CD4-positive, alpha-beta T cell (primary cell): ENCODE measurements at places on chromosomes 16 and 17.
A peak's percentile ranks its signal among the peaks of the same experiment; 100 is the strongest.

DNA sequence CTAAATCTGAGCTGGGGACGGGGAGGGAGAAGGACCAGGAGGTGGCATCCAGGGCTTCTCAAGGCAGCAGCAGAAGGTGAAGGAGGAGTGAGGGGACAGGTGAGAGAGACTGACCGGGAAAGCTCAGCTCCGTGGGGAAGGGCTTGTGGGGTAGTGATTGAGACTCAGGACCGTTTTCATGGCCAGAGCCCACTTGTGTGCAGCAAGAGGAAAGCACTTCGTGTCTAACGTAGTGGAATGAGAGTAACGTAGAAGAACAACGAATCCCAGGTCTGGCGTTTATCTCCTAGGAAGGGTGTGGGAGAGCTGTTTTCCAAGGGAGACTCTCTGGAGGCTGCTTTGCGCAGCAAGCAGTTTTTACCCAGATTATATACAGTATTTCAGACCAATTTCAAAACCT is 1.3 kb upstream of the CDH3 start:
- no peak for DNase-seq

DNA sequence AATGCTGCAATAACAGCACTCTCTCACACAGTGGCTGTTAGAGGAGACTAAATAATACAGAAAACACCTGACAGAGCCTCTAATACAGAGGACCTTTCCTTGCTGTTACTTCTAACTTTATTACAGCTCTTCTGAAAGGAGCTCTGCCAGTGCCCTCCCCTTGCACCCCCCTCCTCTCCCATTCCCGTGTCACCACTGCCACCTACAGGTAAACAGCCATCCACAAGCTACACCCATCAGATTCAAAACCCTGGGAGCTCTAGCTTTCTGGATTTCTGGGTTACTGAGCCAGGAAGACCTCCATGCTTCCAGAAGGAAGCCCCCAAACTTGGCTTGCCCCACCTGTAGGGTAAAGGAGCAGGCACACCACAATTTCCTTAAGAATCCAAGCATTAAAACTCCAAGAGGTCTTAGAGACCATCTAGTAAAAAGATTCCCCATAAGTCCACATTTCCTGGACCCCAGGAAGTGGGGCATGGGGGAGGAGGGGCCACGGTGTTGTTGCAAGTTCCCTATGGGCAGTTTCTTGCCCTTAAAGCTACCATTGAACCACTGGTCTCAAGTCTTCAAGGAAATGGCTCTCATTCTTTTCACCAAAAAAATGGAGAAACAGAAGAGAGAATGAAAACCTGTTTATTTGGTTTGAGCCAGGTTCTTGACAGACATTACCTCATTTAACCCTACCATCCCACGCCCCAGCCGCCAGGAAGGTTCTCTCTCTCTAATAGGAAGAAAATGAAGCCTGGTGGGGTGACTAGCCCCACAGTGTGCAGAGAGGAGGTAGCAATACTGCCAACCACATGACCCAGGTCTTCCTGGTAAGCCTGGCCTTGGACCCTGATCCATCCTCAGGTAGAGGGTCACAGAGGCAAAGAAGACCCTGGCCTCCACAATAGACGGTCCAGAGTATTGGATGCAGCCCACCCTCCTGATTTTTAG is 52.8 kb downstream of the TOM1L2 start:
- peak; percentile 59 for DNase-seq

DNA sequence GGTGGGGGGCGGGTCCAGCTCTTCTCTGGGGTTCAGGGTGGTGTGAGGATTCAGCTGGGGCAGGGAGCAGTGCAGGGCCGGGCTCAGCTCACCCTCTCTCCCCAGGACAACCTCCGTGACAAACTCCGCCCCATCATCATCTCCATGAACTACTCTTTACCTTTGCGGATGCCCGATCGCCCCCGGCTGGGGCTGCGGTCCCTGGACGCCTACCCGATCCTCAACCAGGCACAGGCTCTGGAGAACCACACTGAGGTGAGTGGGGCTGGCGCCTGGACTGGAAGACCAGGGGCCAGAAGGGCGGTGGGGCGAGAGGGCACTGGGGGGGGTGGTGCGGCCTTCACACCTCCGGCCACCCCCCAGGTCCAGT is 18.9 kb upstream of the PDK2 start:
- DNase-seq: no peak

DNA sequence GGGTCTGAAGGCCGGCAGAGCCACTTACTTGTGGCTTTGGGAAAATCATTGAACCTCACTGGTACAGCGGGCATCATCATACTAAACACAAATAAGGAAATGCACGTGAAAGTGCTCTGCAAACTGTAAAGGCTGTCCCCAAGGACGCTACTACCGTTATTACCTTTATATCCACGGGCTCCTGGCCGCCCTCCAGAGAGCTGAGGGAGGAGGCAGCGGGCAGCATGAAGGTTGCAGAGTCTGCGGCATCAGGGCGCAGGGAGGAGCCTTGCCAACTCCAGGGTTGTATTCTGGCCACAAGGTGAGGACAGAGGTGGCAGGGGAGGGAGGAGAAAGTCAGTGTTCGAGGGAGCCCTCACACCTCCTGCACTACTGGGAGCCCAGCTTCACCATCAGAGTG is 68.3 kb upstream of the GCSH start:
- DNase-seq: no peak

DNA sequence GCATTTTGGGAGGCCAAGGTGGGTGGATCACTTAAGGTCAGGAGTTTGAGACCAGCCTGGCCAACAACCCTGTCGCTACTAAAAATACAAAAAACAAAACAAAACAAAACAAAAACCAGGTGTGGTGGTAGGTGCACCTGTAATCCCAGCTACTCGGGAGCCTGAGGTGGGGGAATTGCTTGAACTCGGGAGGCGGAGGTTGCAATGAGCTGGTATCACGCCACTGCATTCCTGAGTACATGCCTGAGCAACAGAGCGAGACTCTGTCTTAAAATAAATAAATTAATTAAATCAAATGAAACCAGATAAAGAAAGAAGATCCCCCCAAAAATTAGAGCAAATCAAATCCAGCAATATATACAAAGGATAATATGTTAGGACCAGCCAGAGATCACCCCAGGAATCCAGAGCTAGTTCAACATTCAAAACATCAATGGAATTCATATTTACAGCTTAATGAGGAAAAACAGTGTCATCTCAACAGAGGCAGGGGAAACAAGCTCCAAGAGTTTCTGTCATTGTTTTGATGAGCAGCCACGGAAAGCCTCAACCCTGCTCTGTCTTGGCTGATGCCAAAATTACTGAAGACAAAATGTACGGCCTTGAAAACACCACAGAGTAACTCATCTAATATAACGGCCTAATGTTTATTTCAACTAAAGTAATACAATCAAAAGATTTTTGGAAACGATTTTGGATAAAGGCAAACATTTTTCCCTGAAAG is 3.7 kb downstream of the PEMT start:
- DNase-seq: no peak

DNA sequence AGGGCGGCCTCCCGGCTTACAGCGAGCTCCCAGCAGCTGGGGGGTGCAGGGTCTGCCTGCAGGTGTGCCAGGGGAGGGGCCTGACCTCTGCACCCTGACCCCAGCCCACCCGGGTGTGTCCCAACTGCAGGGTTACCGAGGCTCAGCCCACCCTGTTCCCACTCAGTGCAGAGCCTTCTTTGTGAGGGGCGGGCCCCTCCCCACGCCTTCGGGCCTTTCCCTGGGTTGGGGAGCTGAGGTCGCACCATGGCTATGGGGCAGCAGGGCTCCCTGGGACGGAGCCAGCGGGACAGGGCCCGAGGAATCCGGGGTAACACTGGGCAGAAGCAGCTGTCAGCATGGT is 17.1 kb downstream of the CACNA1H start:
- DNase-seq: no peak

GRCh38 chr16:8505327-8505991 is 84.9 kb downstream of the TMEM114 start:
- DNase-seq: no peak

- no peak for DNase-seq
Measured at GRCh38 chr16:55037046-55037445, 106.4 kb downstream of the IRX5 start.

- DNase-seq: no peak
Measured at GRCh38 chr16:66175636-66176035, 190.9 kb upstream of the CDH5 start.

- DNase-seq: peak; percentile 35
Measured at GRCh38 chr17:30323895-30324319, 9.9 kb downstream of the TMIGD1 start.

DNA sequence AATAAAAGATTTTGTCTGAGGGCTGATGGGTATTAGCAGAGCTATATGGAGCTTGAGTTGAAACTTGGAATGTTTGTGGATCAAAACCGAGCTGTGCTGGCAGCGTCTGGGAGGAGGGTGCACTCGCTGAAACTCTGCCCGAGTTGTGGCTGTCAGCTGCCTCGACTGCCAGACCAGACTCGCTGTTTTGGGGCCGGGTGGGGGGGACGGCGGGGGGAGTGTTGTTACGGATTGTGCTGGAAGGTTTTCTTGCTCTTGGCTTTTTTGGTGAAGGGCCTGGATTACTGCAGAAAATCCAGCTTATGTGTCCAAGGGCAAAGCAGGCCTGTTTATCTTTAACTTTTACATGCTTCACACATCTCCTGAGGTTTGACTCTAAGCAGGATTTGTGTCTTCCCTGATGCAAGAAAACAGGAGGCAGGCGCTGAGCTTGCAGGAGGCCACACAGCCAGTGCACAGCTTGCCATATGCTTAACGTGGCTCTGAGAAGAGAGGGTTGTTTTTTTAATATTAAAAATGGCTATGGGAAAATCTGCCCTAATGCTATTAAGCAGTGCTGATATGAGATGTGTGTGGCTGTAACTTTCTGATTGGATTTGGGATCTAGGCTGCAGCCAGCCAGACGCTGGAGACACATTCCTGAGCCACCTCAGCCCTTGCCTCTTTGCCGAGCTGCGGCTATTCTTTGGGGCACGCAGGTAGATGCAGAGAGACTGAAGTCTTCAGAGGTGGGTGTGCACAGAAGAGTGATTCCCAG is 20.5 kb upstream of the RPTOR start:
- no peak for DNase-seq

GRCh38 chr17:37859451-37859850 is 64.8 kb upstream of the TBC1D3K start:
- no peak for DNase-seq

- DNase-seq: no peak
Measured at GRCh38 chr17:28783161-28783560, 39.4 kb downstream of the TRAF4 start.

DNA sequence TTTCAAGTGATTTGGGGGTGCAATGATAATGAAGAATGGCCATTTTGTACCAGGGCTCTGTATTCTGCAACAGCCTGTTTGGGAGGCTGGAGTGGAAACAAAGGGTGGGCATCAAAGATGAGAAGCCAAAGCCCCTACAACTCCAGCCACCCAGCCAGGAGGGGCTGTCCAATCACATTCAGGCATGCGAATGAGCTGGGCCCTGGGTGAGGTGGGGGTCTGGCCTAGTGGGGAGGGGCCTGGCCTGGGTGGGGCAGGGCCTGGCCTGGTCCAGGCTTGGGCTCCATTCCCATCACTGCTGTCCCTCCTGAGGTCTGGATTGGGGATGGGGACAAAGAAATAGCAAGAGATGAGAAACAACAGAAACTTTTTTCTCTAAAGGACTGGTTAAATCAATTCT is 6.4 kb downstream of the AOC3 start:
- no peak for DNase-seq

GRCh38 chr17:40033339-40033738 is 18.1 kb downstream of the CSF3 start:
- DNase-seq: no peak

DNA sequence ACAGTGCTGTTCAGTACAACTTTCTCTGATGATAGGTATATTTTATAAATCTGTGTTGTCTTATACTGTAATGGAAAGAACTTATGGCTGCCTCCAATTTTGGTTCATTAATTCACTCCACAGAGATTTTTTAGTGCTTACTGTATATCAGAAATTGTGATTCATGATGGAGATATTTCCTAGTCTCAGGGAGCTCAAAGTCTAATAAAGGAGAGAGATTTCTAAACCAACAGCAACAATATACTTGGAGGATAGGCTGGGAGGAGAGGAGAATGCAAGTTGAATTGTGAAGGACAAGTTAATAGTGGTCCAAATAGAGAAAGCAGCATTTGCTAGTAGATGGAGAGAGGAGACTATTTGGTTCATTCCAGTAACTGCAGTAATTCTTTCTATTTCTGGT is 63.5 kb downstream of the TANC2 start:
- DNase-seq: no peak

- DNase-seq: no peak
Measured at GRCh38 chr16:17437981-17438380, 32.8 kb downstream of the XYLT1 start.

DNA sequence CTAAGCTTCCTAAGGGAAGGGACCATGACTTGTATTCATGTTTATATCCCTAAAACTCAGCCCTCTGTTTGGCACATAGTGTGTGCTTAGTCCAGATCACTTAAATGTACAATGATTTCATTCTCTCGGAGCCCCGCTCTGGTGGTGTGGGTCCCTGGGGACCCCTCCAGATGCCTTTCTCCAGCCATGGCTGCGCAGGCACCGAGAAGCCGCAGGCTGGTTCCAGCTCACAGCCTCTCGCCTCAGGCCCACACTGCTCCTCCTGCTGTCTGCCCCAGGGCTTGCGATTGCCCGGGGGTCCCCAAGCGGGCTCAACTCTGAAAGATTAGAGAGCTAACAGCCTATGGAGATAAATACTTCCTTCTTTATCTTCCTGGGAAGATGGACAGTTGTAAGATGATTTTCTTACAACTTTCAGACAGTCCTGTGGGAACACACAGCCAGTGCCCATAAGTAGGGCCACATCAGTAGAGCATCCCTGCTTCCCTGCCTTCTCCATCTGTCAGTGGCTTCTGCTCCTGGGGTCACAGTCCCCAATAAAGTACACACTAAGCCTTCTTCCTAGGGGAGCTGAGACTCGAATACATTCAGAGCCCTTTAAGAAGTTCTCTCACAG is 66.2 kb downstream of the CENPV start:
- no peak for DNase-seq

DNA sequence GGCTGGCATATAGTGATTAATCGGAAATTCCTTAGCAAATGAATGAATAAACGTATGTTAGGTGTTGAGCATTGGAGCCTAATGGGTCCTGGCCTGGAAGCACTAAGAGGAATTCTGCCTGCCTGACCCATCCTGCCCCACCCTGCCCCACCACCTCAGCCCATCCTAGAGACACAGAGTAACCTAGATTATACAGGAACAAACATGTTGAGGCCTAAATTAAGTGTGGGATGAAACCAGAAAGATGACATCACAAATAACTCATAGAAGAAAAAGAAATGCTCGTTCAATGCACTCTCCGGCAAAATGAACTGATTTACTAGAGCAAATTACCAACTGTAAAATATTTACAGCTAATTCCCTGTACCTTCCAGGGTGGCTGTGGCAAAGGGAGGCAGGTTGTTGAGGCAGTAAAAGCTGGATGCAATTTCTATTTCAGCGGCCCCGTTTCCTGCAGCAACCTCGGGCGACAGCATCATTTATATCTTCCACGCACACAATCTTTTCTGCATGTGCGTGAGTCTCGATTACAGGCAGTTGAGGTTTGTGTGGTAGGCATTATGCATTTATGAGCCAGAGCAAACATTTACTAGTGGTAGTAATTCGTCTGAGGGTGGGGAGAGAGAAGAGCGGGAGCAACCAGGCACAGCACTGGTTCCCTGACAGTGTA is 417.2 kb downstream of the HS3ST4 start:
- DNase-seq: no peak
